ENCODE measurements at places on chromosomes 6 and 20. TPM values are rescaled to one million over a fixed set of nuclear protein-coding genes. Genes with fewer than 3 reads are reported as not detected.

The C6orf15 gene
- total RNA-seq: 0.18 TPM

The LY86 gene
- not detected for total RNA-seq

The ADTRP gene
- total RNA-seq: 1.6 TPM

The TULP1 gene
- total RNA-seq: 0.26 TPM

Measured in motor neuron (in vitro differentiated cells).